Activated T-cell treated with anti-CD3 and anti-CD28 coated beads, Interleukin-2, amount 50 U/mL, for 24 hours (primary cell): ENCODE measurements at places on chromosomes 1 and 21.

DNA sequence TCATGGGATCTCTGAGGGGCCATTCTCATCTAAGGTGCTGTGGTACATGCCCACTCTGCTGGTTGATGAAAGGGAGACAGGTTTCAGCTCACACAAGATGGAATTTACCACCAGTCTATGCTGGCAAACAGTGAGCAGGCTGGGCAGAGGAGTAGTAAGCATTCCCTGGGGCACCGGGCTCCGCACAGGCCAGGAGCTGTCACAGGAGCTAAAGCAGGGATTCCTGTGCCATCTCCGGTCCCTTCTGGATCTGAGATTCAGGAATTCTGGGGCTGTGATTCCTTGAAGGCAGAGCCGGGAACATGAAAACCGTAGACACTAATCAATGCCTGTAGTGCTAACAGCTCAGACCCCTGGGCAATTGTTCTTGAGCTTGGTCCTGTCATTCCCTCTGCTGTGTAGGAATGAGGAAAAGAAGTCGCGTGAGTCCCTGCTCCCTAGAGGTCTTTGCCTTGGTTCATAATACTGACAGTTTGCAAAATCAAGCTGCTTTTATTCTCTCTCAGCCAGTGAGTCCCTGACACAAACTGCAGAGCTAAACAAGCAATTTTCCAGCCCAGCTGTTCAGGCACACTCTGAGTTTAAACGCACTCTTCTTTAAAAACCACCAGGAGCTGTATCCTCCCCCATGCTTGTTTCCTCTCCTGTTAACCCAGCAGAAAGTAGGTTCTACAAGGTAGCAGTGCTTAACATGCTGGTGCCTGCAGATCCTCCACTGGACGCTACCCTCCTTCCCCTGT lies 52.5 kb downstream of the MDM4 start:
- peak; percentile 11 for DNase-seq

DNA sequence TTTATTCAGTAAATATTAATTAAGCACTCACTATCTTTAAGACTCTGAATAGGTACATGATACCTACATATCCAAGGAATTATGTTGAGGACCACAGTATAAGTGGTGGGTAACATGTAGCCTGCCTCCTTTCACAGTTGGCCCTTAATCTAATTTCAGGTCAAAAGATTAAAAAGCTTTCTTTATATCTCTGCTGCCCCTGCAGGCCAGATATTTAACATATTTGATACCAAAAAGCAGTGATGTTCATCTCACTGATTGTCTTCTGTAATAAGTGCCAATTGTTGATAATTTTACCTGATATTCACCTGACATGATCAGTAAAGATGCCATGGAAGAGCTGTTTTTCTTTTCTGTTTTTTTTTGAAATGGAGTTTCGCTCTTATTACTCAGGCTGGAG lies 36.5 kb downstream of the RLF start:
- no peak for DNase-seq

- DNase-seq = no peak
These were observed 102.6 kb upstream of the UBE2U start for GRCh38 chr1:64100791-64101190.

DNA sequence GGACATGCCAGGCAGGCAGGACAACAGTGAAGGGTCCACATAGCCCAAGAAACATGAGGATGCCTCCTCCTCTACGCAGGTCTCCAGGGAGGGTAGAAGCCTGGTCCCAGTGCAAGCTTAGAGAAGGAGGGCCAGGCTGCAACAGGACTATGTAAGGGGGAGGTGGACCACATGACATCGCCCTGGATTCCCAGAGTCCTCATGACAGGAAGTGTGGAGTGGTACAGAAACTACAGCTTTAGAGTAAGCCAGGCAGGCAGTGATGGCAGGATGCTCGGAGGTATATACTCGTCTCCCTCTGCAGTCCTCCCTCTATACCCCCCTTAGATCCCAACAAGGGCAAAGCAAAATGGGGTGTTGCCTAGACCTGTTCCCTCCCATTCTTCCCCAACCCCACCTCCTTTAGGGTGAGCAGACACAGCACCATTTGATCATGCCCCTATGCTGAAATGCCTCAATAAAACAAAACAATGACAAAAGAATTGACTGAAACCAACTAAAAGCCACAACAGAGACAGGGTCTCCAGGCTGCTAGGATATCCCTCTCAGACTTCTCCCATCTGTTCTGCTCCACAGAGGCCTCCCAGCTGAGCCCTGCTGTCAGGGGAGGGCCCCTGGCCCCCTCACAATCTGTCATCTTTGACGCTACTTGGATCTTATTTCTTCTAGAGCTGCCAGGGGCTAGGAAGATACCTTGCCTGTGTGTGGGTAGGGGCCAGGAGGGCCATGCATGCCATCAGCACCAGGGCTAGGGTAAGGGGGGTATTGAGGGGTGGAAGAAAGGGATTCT lies 13.1 kb downstream of the FAM78B start:
- DNase-seq = no peak
